ENCODE measurements at places on chromosomes 3 and 15. TPM values are rescaled to one million over a fixed set of nuclear protein-coding genes. Genes with fewer than 3 reads are reported as not detected.
A peak's percentile ranks its signal among the peaks of the same experiment; 100 is the strongest.

Gene GOLGA8M
- total RNA-seq: 1.3 TPM

Gene TLR9
- not detected for total RNA-seq

Gene KNG1
- not detected for total RNA-seq

- DNase-seq: no peak
Observed at GRCh38 chr15:64739156-64739555, 36.2 kb downstream of the RBPMS2 start.

DNA sequence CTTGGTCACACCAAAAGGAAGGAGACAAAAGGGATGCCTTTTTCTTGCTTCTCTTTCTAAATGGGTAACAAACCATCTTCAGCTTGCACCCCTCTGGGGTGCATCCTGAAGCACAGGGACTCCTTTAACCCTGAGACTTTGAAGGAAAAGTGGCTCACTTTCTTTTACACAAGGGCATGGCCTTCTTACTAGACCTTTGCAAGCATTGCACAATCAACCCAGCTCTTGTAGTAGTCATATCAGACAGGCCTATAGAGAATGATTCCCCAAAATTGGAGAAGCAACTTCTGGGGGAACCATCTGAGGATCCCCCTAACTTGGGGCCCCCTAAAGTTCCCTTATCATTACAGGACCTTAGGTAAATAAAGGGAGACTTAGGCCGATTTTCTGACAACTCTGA, 56.1 kb upstream of the GK5 start:
- DNase-seq: no peak

GRCh38 chr3:66378256-66378655, 122.6 kb downstream of the LRIG1 start:
- no peak for DNase-seq

DNA sequence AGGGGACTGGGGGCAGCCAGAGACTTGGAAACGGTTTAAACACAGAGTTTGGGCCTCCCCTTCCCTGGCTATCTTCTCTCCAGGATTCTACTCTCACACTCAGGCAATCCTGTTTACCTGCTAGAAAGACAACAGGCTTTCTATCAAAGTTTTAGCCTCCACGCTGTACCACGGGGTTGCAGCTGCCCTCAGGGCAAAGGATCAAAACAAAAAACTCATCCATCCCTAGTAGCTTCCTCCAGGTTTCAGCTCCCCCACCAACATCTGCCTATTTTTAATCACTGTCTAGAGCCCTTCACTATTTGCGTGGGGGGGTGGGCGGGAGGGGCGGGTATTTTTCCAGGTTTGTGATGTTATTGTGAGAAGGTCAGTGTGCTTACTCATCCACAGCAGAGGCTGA, 286.8 kb upstream of the TRIM42 start:
- no peak for DNase-seq

DNA sequence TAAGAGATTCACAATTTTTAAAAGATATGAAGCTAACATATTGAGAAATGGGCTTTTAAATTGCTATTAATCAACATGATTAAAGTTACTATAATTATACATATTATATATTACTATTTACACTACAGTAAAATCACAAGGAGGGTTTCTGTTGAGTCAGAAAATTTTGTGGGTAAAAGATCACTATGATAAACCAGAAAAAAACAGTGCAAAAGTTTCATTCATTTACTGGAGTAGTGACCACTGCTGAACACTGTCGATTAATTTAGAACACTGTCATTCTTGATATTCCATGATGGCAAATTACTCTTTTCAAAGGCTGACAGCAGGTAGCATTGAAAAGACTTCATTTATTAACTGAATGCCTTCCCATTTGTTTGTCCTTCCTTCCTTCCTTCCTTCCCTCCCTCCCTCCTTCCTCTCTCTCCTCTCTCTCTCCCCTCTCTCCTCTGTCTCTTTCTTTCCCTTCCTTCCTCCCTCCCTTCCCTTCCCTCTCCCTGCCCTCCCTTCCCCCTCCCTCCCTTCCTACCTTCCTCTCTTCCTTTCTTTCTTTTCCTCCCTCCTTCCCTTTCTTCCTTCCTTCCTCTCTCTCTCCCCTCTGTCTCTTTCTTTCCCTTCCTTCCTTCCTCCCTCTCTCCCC, 9.1 kb upstream of the RPL35A start:
- no peak for DNase-seq

Gene CD200
- not detected for total RNA-seq

- DNase-seq: peak; percentile 5
Observed at GRCh38 chr3:37661615-37662306, 199.9 kb upstream of the CTDSPL start.

Gene TOPBP1
- 64.0 TPM for total RNA-seq

DNA sequence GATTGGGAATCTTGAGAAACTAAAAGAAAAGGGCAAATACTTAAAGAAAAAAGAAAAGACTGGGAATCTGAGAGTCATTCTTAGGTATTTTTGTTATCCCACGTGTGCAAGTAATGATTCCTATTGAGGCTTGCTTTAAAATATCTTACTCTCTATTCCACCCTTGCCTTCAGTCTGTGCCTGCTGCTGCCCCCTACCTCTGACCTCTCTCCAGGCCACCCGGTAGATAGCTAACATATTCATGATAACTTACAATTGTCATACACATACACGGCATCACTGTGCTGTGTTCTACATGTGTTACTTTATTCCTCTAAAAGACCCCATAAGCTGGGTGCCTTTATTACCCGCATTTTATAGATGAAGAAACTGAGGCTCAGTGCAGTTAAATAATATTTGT, 27.8 kb upstream of the ATP13A3 start:
- no peak for DNase-seq

GRCh38 chr15:33226559-33227181, 32.2 kb upstream of the FMN1 start:
- DNase-seq: peak; percentile 16

GRCh38 chr3:182729903-182730674, 63.2 kb upstream of the ATP11B start:
- no peak for DNase-seq

DNA sequence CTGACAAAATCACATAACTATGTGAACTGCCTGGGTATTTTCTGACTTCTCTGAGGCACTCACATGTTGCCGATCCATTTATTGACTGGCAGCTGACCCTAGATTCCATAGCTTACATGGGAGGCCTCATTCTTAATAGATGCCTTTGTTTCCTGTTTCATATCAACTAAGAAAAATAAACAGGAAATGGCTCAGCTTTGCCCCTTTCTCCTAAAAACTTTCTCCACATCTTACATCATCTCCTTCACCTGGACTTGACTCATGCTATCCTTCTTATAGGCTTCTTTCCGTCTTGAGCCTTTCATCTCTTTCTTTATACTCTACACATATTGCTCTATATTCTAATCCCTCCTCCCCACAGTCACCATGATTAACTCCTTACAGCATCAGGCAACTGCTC, 38.0 kb downstream of the TXNRD3 start:
- no peak for DNase-seq

GRCh38 chr3:157633241-157633640, 130.0 kb upstream of the VEPH1 start:
- no peak for DNase-seq

- DNase-seq: no peak
Observed at GRCh38 chr3:195175076-195175475, 95.9 kb downstream of the XXYLT1 start.

Gene TRIM42
- total RNA-seq: not detected

GRCh38 chr15:39188314-39188713, 392.6 kb upstream of the THBS1 start:
- DNase-seq: no peak

- no peak for DNase-seq
Observed at GRCh38 chr15:88178631-88179030, 77.9 kb downstream of the NTRK3 start.

- DNase-seq: no peak
Observed at GRCh38 chr15:34501131-34501530, 63.5 kb upstream of the GOLGA8A start.

- no peak for DNase-seq
Observed at GRCh38 chr3:107212618-107213017, 164.6 kb upstream of the CCDC54 start.

DNA sequence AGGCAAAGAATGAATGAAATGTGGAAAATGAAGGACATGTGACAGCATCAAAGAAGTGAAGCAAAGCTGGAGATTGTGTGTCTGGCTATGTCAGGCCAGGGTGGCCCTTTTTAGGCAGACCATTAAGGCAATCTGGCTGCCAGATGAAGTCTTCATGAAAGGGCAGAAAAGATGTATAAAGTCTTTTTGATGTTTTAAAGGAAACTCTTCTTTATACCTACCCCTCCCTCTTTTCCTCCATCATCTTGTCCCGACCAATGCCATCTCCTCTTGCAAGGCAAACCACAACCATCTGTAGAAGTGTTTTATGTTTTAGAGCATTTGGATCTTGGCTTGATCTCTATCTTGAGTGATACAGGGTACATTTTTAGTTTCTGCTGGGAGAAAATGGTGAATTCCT, 259.2 kb downstream of the LSAMP start:
- no peak for DNase-seq

- DNase-seq: no peak
Observed at GRCh38 chr15:67185051-67185450, 69.4 kb downstream of the AAGAB start.

GRCh38 chr3:50502584-50503423, 630 bp downstream of the CACNA2D2 start:
- DNase-seq: no peak

GRCh38 chr15:74709011-74709410, 13.2 kb upstream of the EDC3 start:
- DNase-seq: no peak

Gene PLA2G4D
- not detected for total RNA-seq
